ENCODE measurements at places on chromosomes 12 and 14.

- no peak for DNase-seq
Observed at GRCh38 chr12:132144810-132145168, 532 bp downstream of the NOC4L start.

DNA sequence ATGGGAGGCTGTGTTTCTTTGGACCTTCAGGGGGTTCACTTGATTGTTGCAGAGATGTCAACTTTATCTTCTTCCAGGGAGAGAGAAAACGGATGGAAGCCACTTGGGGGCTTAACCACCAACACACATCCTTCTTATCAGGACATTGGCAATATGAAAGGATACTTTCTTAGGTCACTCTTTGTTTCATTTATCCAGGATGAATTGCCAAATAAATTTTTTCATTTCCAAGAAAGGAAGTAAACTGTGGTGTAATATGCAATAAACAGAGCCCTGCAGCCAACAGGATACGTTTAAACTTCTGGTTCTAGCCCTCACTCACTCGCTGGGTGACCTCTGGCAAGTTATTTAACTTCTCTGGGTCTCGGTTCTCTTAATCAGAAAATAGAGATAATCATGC, 77.8 kb downstream of the CCDC60 start:
- DNase-seq, result no peak

DNA sequence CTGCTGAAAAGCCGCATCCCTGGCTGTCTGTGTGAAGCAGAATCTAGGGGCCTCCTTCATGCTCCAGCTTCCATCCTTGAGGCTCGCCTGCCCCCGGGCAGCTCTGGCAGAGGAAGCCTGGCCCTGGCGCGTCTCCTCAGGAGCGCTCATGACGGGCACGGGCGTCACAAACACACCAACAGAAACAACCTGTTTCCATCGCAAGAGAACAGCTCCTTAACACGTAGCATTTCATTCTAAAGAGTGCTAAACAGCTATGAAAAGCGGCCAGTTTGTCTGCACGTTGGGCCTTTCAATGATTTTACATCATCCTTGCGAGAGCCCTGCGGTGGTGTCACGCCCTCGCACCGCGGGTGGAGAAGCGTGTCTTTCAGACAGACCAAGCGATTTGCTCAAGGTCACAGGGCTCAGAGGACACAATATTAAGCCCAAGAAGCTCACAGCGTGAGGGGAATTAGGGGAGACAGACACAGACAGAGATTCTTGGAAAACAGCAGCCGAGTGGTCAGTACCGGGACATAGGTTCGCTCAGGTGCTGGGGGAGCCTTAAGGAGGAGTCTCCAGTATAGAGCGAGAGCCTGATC, 4.9 kb downstream of the ADGRD1 start:
- no peak for DNase-seq

- no peak for DNase-seq
Observed at GRCh38 chr14:88095791-88096190, 90.9 kb downstream of the GPR65 start.

DNA sequence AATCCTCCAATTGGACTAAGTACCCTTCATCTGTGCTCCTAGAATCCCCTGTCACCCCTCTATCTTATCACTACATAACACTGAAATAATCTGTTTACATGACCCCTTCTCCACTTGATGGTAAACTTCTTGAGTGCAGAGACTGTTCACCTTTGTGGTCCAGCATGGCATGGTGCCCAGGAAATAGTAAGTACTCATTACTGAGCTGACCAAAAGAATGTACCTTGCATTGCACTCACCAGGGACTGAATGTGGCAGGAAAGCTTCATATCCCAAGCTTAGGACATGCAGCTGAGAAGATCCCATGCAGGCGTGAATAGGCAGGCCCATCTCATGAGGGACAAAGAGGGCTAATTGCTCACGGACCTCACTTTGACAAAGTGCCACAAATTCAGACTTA, 1.4 kb upstream of the GARIN2 start:
- no peak for DNase-seq

DNA sequence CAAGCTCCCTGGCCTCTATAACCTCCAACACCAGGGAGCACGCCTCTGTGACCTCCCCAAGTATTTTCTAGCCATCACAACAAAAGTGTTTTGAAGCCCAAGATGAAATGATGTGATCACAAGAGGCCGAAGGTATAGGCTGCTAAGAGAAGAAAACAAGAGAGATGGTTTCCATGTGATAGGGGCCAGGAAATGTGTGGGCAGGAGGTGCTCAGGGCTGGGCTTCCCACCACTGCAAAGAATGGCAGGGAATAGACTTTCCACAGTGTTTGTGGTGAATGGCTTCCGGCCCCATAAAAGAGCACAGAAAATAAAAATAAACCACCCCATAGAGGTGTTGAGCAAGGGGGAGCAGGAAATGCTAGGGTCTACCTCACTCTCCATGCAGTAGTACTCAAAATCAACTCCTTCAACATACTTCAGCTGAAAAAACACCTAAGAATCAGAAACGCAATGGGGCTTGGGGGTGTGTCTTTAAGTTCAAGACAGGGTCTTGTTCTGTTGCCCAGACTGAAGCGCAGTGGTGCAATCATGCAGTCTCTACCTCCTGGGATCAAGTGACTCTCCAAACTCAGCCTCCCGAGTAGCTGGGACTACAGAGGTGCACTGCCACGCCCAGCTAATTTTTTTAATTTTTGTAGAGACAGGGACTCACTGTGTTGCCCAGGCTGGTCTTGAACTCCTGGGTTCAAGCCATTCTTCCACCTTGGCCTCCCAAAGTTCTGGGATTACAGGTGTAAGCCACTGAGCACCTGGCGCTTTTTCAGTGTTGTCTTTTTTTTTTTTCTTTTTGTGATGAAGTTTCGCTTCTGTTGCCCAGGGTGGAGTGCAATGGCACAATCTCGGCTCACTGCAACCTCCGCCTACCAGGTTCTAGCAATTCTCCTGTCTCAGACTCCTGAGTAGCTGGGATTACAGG, 27.1 kb downstream of the DAD1 start:
- DNase-seq, result no peak

DNA sequence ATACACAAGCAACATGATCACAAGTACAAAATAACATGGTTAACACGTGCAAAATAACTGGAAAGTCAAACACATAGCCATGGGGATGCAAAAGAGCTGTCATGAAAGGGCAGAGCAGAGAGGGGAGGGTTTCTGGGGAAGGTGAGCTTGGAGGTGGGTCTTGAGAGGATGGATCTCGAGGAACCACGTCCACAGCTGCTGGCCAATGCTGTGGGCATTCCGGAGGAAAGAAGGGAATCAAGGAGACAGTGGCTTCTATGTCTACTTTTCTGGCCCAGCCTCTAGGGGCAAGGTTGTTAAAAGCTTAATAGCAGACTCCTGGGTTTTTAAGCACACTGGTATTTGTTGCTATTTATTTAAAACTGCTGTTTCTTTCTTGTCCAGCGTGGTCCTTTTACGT, 8.4 kb upstream of the MYH7 start:
- DNase-seq, result no peak

DNA sequence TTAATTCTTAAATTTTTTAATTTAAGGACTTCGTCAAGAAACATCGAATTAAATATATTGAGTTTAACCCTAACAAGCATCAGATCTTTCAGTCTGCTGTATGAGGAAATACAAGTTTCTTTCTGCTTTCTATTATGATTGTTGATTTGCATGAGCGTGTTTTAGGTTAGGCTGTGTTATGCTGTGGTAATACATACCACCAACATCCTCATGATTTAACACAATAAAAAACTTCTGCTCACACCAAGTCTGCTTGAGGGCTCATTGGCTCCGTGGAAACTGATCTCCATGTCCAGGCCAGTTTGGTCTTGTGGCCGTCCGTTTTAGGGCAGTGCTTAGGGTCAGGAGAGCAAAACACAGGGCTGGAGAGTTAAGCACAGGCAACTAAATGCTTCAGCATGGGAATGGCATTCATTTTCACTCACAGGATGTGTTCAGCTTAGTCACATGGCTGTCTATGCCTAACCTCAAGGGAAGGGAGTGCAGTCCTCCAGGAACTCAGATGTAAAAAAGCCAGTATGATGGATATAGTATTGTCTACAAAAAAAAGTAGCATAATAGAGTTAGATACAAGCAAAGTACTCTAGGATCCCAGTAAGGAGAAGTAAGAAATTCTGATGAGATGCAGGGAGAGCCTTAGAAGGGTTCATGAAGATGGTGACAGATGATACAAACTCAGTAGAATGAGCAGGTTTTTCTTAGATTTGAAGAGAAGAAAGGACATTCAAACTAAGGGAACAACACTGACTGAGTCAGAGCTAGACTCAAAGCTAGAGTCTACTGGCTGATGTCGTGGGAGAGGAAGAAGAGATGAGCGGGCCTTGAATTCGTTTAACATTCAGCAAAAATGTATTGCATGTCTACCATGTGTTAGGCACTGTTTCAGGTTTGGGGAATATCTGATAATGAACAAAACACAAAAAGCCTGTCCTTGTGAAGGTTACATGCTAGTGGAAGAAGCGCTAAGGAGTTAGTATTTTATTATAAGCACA, 16.3 kb downstream of the MARK3 start:
- no peak for DNase-seq

DNA sequence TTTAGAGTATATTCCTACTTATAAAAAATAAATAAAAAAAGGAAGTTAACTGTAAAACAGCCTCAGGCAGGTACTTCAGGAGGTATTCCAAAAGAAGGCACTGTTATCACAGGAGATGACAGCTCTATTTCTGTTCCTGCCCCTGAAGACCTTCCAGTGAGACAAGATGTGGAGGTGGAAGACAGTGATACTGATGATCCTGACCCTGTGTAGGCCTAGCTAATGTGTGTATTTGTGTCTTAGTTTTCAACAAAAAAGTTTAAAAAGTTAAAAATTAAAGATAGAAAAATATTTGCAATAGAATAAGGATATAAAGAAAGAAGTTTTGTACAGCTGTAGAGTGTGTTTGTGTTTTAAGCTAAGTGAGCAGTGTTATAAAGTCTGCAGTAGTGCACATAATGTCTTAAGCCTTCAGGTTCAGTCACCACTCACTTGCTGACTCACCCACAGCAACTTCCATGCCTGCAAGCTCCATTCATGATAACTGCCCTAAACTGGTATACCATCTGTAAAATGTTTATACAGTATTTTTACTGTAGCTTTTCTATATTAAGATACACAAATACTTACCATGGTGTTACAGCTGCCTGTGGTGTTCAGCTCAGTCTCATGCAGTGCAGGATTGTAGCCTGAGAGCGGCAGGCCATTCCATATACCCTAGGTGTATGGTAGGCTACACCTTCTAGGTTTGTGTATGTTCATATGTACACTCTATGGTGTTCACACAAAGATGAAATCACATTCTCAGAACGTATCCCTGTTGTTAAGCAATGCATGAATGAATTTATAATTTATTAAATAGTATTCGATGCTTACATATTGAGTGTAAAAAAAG, 121.1 kb downstream of the ANO6 start:
- peak; percentile 4 for DNase-seq

DNA sequence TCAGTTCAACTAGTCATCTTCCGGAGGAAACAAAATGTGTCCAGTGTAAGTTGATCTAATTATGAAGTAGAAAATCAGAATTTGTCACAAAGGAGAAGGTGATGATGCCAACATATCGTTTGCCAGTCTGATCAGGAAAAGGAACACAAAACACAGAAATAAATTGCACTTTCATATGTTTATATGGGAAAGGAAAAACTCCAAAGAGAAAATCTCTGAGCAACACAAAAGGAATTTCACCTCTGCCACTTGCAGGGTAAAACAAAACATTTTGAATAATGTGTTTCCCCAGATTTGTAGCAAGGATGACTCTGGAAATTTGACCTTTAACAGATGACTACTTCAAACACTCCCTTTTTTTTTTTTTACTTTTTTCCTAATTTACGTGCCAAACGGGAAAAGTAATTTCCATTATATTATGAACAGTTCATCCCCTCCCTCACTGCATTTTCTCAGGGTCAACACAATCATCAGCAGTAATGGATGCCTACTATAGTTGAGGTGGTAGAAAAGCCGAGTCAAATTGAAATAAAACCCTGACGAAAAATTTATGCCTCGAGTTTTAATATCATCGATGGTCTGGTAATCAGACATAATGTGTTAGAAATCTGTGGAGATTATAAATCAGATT, 25.6 kb downstream of the MGAT4C start:
- DNase-seq, result no peak

GRCh38 chr12:123573870-123574269, 10.5 kb upstream of the TMED2 start:
- no peak for DNase-seq

GRCh38 chr14:34211732-34212131, 250.3 kb downstream of the SPTSSA start:
- no peak for DNase-seq

DNA sequence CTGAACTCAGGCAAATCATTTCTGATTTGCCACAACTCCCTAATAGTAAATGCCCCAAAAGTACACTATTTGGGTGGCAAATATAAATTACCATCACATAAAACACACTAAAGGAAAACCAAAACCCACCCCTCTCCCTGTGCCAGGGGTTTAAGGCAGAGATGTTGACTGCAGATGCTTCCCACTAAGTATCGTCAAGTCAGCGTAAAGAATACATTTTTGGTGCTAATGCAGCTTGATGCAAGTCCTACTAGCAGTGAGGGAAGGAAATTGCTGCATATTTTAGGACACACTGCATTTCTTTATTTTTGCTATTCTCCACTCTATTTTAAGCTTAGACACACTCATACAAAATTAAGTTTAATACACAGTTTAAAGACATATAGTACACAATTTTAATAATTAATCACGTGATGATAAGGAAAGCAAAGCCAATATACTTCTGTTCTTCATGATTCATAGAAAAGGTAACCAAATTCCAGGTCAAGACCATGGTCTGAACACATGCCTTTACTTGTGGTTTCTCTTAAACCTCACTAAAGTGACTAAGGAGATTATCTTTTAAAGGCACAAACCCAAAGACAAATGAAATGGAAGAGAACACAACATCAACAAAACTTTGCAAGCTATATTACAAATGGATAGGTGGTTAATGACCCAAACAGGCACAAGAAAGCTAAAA, 162.2 kb downstream of the STXBP6 start:
- DNase-seq, result no peak

DNA sequence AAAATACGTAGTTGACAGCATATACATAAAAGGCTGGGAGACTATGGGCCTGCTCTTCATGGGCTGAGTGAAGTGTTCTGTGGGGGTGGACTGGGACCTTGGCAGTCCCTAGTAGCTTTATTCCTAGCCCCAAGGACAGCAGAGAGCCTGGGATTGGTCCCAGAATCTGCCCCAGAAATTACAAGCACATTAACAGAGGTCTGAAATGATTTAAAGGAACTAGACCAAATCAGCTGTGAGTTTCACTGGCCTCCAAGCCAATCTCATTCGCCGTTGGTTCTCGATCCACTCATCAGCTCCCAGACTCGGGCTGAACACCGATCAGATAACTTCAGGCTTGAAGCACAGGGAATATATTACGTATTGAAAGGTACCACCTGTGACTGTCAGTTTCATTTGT, 77.0 kb upstream of the PSMC1 start:
- DNase-seq, result no peak

DNA sequence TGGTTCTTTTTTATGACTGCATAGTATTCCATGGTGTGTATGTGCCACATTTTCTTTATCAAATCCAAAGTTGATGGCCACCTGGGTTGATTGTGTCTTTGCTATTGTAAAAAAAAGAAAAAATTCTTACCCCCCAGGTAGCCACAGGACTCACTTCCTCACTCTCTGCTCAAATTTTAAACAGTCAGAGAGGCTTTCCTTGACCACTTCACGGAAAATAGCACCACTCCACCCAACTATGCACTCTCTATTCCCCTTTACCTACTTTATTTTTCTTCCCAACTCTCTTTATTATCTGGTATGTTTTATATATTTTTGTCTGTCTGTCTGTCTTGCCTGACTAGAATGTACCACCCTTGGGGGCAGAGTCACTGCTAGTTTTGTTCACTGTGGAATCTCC, 205.3 kb downstream of the BTG1 start:
- no peak for DNase-seq

Measured in NCI-H2081 (cell line).